ENCODE measurements at places on chromosomes 2 and 18. TPM values are rescaled to one million over a fixed set of nuclear protein-coding genes. Genes with fewer than 3 reads are reported as not detected.
A peak's percentile ranks its signal among the peaks of the same experiment; 100 is the strongest.

Gene CXCR1
- not detected for total RNA-seq

Gene TNFRSF11A
- total RNA-seq, result under 0.01 TPM

DNA sequence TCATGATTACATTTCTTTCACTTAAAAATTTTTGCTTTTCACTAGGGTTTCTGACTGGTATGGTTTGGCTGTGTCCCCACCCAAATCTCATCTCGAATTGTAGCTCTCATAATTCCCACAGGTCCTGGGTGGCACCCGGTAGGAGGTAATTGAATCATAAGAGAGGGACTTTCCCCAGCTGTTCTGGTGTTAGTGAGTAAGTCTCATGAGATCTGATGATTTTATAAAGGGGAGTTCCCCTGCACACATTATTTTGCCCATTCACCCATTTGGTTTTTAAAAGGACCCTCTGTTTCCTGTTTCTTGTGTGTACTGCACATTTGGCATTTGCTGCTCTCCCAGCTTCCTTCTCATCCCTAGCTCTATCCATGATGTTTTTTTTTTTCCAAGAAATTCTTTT is 27.8 kb upstream of the NETO1 start:
- DNase-seq, result no peak

DNA sequence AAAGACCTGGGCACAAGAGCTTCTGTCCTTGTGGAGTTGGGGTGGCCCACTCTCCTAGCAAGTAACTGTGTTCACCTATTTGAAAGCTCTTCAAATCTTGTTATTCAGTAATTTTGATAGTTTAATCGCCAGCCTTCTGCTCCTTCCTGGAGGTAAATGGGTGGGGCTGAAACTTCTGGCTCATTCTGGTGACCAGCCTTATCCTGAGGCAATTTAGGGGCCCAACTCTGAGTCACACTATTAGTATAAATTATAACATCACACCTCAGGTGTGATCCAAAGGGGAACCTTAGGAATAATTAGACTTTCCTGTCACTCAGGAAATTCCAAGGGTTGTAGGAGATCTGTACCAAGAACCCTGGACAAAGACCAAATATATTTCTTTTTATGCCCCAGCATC is 255.8 kb upstream of the RGPD4 start:
- DNase-seq, result no peak

GRCh38 chr2:97761192-97761591 is 47.8 kb downstream of the ZAP70 start:
- no peak for DNase-seq

DNA sequence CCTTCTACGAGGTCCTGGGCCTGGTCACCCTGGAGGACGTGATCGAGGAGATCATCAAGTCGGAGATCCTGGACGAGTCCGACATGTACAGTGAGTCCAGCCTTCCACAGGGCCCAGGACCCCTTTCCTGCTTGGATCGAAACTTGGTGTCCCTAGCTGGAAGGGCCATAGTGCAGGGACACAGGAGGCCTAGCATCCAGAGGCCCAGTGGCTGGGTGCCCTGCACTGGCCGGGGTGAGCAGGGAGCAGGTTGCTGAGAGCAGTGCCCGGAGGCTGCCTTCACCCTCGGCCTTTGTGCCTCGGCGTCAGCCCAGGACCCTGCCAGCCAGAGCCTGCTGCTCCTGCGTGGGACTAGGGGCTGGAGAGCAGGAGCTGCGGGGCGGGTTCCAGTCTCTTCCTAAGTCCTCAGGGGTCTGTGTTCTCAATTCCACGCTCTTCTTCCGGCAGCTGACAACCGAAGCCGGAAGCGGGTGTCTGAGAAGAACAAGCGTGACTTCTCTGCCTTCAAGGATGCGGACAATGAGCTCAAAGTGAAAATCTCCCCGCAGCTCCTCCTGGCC is 18.9 kb upstream of the CNNM3 start:
- no peak for DNase-seq

- DNase-seq, result peak; percentile 79
Measured at GRCh38 chr2:99602476-99602875, 112.7 kb upstream of the REV1 start.

- DNase-seq, result no peak
Measured at GRCh38 chr2:109229094-109229675, 100.2 kb downstream of the SH3RF3 start.

GRCh38 chr18:35770376-35771014 is 189.0 kb downstream of the GALNT1 start:
- no peak for DNase-seq

DNA sequence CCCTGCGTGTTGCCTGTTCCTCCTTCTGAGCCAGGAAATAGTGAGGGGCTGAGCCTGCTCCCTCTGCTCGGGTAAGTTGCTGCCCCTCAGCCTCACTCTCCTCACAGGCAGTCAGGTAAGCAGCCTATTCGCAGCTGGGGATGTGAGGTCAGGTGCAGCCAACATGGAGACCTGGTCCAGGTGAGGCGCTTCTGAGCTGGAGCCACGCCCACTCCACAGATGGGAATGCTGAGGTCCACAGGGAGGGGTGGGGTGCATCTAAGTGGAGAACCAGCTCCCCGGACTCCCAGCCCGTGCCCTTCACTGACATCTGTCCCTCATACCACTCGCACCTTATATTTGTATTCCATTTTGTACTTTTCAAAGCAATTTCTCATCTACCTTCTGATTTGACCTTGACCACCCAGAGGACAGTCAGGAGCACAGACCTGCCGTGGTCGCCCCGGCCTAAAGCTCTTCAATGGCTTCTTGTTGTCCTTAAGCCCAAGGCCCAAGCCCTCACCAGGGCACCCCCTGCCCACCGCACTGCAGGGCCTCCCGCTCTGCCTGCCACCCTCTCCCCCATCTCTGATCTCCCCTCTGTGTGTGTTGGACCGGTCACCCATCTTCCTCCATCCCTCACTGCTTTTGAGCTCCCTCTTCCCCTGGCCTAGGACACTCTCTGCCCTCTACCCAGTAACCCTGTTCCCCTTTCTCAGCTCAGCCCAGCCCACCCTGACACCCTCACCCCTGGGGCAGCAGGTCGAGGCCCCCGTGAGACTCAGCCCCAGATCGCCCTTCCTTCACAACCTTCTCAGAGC is 49.2 kb upstream of the TAF1B start:
- DNase-seq, result no peak

- DNase-seq, result no peak
Measured at GRCh38 chr2:121101093-121101715, 183.8 kb downstream of the TFCP2L1 start.

- DNase-seq, result no peak
Measured at GRCh38 chr18:11066038-11066437, 83.3 kb downstream of the PIEZO2 start.

Data from IMR-90 (cell line).